ENCODE measurements at places on chromosomes 13 and 19. TPM values are rescaled to one million over a fixed set of nuclear protein-coding genes. Genes with fewer than 3 reads are reported as not detected.

DNA sequence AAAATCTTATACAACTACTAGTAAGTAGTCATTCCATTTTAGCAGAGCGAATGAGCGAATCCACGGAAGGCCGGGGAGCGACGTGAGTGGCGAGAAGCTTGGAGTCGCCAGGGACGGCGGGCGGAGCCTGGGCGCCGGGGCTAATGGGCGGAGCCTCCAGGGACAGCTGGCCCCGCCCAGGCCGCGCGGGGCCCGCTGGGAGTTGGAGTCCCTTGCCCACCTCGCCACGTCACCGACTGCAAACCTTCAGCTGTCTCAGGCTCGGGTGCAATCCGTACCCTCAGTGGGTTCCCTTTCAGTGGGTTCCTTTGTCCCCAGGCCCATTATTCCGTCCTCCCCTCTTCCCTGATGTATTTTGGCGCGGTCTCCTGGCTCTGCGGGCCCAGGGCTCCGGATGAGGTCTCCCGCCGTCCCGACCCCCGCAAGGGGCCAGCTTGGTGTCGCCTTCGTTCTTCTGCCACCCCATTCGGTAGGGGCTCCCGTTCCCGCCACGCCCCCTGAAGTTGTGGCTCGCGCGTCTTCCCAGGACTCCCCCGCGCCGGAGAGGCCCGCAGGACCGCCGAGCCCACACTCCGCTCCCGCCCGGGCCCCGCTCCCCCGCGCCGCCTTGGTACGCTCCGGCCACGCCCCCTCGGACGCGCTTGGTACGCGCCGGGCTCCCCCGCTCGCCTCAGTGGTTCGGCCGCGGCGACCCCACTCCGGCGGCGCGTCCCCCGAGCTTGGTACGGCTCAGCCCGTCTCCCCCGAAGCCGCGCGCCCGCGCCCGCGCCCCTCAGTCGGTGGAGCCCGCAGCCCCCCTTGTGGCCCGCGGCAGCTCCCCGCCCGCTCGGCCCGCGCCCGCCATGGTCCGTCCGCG, at the start of gene PTOV1:
TSS of gene PTOV1 (plus strand) at position 673 of the 856 bp plus-strand sequence.
- peak; percentile 93 for DNase-seq

DNA sequence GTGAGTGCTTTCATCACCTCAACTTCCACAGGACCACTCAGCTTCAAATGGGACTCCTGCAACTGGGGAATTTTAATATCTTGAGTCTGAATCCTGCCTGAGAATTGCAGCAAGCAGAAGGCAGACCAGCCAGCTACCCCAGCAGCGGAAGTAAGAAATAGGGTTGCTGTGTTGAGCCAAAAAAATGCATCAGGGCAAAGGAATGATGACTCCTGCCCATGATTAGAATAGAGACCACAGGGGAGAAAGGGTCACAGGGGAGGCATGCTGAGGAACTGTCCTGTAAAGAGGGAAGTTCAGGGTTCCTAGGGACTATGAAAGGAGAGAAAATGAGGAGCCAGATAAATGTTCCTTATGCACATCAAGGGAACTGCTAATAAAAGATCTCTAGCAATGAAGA, 370.2 kb downstream of the KCTD12 start:
- no peak for DNase-seq

TMEM150B gene
- total RNA-seq: 6.5 TPM

DNA sequence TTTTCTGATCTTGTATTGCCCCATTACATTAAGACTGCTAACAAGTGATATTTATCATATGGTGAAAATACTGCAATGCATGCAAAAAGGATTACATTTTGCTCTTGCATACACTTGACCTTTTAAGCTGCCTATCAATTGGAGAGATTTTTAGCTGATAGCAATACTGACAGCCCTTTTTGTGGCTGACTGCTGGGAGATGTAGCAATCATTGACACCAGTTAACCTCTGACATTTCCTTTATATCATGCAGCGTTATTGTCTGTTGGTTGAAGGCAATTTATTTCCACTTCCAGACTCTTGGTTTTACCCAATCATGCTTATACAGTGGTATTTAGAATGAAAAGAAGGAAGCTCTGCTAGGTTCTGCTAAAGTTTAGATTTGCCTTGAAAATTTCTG, 364.0 kb downstream of the LMO7 start:
- DNase-seq: no peak

GRCh38 chr13:67017276-67017675, 212.9 kb downstream of the PCDH9 start:
- DNase-seq: no peak

GRCh38 chr19:1491849-1492170, 829 bp downstream of the REEP6 start:
- no peak for DNase-seq

ERICH6B gene
- total RNA-seq: not detected

ZNF439 gene
- total RNA-seq: 4.9 TPM

GRCh38 chr13:67408798-67409197, 178.7 kb upstream of the PCDH9 start:
- no peak for DNase-seq

CD37 gene
- 2.7 TPM for total RNA-seq

- no peak for DNase-seq
Observed at GRCh38 chr13:111483621-111483987, 163.2 kb downstream of the TEX29 start.

ZBTB7A gene
- total RNA-seq: 22.0 TPM

ODAD3 gene
- total RNA-seq: not detected

GGACT gene
- 2.5 TPM for total RNA-seq

DNA sequence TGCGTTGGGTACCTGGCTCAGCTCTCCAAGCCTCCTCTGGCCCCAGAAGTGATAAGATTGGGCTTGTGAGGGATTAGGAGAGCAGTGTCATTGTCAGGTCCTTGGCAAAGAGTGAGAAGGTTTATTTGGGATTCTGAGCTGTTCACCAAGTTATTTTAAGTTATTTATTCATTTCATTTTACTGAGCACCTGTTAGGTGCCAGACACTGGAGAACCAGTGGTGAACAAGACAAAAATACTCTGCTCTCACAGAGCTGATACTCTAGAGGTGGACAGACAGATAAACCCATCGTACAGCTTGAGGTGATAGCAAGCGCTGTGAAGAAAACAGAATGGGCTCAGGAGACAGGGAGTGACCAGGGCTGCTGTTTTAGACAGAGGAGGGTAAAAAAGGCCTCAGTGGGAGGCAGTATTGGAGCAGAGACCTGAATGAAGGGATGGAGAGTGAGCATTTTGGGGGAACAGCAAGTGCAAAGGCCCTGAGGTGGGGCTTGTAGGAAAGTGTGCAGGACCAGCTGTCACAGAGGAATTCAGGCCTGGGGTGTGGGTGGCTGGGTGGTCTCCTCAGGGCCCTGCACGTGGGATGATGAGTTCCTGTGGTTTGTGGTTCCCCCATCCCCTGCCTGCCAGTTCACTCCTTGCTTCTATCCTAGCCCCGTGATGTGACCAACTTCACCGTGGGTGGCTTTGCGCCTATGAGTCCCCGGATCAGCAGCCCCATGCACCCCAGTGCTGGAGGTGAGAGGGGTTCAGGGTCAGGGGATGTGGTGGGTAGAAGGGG, 8.7 kb upstream of the TIMM50 start:
- no peak for DNase-seq

DNA sequence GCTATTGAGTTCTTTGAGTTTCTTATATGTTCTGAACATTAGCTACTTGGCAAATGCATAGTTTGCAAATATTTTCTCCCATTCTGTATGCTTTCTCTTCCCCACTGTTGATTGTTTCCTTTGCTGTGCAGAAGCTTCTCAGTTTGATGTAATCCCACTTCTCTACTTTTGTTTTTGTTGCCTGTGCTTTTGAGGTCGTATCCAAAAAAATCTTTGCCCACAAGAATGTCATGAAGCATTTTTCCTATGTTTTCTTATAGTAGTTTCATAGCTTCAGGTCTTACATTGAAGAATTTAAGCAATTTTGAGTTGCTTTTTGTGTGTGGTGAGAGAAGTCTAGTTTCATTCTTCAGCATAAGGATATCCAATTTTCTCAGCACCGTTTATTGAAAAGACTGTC, 536.7 kb upstream of the ARGLU1 start:
- DNase-seq: no peak

All from heart right ventricle (tissue), 16 donors.